ENCODE measurements at places on chromosomes 11 and 22.

- peak; percentile 88 for DNase-seq
Measured at GRCh38 chr11:3014057-3014938, 22.2 kb upstream of the NAP1L4 start.

GRCh38 chr22:36311386-36312085 lies 58.6 kb downstream of the APOL1 start:
- DNase-seq, result no peak

GRCh38 chr11:7311903-7312302 lies 60.2 kb downstream of the SYT9 start:
- no peak for DNase-seq

- DNase-seq, result no peak
Measured at GRCh38 chr11:65077451-65077850, 6.4 kb downstream of the CDCA5 start.

DNA sequence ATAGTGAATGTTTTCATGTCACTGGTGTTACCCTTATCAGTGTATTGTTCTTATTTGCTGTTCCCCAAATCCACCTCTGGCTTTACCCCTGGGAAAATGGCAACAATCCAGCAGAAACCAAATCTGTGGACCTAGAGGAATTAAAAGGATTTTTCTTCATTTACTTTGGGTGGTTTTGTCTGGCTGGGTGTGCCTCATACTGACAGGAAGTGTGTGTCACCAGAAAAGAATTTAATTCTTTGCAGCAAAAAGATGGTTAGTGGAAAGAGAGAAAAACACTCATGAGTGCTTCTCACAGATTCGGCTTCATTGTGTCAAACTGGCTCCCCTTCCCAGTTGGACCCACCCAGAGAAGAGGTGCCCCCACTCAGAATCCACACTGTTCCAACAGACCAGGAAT lies 38.9 kb downstream of the FZD4 start:
- DNase-seq, result no peak

DNA sequence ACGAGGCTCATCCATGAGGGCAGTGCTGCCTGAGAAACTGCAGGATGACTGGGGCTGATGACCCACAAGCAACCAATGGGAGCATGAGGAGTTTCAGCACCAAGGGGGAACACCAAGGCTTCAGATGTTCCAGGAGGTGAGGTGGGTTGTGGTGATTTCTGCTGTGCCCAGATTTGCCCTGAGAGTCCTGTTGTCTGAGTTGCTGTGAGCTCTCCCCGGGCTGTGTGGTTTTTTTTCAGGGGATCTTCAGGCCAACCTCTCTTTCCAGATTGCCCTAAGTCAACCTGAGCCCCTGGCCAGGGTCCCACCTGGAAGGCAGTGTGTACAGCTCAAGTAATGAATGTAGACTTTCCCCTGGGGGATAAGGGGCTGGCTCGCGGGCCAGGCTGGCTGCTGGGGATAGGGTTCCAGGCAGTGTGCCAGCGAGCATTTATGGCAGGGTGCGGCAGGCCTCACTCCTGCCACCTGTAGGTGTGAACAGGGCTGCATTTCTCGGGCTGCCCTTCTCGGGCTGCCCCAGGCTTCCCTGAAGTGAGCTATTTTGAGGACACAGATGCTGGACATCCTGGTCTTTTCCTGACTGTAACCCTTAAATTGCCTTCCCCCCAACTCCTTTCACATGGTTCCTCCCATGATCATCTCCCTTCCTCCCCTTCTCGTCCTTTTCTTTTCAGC lies 9.8 kb downstream of the SLC22A6 start:
- DNase-seq, result peak; percentile 23

DNA sequence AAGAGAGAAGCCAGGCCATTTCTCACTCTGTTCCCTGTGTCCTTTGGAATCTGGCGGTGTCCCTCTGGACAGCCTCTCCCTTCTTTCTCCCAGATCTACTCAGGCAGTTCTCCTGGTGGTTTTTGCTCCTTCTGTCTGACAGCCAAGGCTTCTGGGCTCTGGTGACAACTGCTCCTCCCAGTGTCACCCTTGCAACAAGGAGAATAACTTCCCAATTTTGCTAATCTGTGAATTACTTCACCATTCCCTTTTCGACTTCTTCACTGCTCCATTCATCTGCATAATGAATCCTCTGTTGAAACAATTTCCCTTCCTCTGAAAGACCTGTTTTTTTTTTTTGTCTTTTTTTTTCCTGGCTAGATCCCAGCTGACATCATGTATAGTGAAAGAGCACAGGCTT lies 56.3 kb upstream of the PDE3B start:
- no peak for DNase-seq

GRCh38 chr22:36244522-36245391 lies 5.4 kb upstream of the APOL2 start:
- DNase-seq, result no peak

GRCh38 chr11:77232242-77232641 lies 69.2 kb downstream of the GDPD4 start:
- no peak for DNase-seq

DNA sequence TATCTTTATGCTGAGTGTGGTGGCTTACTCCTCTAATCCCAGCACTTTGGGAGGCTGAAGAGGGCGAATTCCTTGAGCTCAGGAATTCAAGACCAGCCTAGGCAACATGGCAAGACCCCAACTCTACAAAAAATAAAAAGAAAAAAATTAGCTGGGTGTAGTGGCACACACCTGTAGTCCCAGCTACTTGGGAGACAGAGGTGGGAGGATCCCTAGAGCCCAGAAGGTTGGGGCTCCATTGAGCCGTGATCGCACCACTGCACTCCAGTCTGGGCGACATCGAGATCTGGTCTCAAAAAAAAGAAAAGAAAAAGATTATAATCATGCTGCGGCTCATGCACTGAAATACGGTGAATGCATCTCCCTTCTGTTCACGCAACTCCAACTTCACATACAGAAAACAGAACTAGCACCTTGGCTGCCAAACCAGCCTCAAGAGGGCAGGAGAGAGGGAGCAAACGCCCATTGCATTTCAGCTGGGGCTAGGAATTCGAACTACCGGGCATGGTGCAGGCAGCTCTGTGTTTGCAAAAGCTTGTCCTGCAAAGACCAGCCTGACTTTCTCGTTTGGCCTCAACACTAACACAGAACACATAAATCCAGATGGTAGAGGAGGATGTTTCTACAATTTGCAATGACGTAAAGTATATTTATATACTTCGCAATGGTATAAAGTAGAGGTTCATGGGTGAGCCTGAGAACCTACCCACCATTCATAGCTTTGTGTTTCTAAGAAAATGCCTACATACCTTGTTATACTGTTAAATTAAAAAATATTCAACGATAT lies 6.3 kb upstream of the SYNGR1 start:
- peak; percentile 59 for DNase-seq

DNA sequence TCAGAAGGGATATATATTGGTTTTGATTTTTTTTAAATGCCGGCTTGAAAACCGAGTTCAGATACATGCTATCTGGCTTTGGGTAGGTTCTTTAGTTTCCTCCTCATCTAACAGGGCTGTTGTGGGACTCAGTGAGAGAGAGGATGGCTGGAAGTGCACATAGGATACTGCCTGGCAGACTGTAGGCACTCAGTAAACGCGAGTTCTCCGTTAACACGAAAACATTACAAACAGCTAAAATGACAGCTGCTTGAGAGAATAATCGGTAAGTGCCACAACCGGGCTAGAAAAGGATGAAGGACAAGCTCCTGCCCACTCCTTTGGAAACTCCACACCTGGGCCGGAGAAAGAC lies 369 bp downstream of the XRRA1 start:
- no peak for DNase-seq

- DNase-seq, result no peak
Measured at GRCh38 chr11:23555085-23555484, 694.8 kb upstream of the CCDC179 start.

DNA sequence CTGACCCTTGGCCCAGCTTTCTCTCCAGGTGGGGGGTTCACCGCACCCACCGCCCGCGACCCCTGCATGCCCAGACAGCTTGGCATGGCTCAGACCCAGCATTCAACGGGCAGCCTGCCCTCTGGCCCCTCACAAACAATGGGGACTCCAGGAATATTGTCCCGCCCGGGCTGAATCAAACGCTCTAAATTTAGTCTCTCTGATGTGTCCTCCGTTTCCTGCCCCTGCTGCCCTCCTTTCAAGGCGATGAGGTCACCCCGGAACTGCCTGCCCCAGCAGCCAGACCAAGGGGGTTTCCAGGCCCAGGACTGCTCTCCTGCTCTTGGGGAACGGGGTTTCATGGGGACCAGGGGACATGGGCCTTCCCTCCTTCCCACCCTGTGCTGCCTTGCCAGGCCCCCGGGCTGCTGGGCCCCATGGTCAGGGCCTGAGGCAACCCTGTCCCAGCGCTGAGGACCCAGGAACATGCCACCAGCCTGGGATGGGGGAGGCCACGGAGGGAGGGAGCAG lies 10.1 kb upstream of the PDGFB start:
- DNase-seq, result no peak

DNA sequence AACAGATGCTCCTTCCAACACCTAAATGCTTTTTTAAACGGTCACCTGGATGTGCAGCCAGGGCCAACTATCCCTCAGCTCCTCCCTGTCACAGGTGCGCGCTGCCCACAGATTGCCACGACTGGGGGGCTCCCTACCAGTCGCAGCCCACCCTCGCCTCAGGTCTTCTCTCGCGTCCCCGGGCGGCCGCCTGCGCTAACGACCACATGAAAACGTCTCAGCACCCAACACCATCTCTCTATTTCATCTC lies 469 bp downstream of the ZBED5 start:
- no peak for DNase-seq

DNA sequence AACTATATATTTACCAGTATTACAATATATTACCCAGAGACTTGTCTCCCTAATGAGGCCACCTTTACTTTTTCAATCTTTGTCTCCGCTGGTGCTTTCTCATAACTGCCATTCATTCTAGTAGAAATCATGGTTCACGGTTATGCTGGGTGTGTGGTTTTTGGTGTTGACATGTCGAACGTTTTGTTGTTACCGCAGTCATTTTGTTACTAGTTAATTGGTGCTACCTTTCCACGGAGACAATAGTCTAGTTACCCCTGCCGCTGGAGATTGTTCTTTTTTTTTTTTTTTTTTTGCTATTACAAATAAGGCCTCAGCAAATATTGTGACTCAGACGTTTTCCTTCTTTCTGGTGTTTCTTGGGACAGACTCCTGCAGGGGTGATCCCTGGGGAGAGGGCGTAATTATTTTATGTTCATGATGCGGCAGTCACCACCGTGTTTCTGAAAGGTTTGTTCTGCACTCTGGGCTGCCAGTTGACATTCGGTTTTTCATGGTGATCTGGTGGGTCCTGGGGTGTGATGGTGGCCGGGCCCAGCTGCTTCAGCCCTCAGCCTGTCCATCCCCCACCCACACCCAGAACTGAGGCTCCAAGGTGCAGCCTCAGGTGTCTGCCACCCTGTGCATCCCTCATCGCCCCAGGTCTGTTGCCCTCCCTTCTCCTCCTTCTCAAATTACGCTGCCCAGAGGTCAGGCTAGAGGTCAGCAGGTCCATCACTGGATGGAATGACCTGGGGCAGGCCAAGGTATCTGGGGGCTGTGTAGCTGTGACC lies 28.6 kb downstream of the LRP5 start:
- no peak for DNase-seq

DNA sequence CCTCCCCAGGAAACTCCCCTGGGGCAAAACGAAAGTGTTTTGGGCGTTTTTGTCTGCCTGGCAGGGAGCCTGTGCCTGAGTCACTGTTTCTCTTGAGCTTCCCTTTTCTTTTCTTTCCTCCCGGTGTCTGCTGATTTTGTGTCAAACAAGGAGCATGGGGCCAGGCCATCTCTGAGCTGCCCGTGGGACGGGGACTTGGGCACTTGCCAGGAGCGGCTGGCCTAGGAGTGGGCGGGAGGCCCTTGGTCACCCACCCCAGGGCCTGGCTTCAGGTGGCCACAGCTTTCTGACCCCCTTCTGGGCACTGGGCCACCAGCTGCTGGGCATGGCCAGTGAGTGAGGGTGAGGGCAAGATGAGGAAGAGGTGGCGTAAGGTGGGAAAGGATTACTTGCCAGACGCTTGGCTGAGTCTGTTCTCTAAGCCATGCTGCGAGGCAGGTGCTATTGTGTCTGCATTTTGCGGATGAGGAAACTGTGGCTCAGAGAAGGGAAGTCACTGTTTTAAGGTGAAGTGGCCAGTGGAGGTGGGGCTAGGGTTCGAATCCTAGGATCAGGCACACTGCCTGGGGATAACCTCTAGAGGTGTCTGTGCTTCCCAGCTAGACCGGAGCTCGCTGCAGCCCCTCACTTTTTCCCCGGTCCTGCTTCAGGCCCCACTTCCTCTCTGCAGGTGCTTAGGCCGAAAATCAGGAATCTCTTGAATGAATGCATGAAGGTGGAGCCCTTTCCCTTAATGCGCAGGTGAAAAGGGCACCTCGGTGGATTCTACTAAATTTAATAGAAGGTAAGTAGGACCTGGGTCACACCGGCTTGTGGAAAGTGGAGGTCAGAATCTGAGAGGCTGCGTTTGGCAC lies 7.8 kb upstream of the NFAM1 start:
- DNase-seq, result no peak

DNA sequence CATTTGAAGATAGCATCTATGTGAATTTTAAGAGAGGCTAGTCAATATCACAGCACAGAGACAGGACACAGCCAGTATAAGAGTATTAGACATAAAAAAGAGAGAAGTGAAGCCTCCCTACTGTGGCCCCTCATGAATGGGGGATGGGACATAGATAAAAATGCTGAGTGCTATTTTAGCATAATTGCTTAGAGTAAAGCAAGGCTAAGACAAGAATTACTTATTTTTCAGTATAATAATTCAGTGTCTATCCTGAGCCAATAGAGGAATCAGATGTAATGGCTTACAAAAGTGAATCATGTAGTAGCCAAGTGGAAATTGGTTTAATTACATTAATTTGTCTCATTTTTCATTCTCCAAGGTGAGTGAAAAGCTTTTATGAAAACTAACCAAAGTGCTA lies 419.5 kb downstream of the NELL1 start:
- DNase-seq, result no peak

DNA sequence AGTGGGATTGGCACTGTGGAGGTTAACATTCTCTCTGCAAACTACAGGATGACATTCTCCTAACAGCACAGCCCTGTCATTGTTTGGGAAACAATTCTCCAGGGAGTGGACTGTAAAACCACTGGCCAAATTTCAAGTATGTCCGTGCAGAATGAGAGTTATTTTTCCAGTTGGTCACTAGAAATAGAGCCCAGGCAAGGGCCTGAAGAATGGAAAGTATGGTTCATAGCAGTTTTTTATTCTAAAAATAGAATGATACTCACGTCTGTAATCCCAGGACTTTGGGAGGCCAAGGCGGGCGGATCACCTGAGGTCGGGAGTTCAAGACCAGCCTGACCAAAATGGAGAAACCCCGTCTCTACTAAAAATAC lies 39.0 kb upstream of the CD44 start:
- no peak for DNase-seq

DNA sequence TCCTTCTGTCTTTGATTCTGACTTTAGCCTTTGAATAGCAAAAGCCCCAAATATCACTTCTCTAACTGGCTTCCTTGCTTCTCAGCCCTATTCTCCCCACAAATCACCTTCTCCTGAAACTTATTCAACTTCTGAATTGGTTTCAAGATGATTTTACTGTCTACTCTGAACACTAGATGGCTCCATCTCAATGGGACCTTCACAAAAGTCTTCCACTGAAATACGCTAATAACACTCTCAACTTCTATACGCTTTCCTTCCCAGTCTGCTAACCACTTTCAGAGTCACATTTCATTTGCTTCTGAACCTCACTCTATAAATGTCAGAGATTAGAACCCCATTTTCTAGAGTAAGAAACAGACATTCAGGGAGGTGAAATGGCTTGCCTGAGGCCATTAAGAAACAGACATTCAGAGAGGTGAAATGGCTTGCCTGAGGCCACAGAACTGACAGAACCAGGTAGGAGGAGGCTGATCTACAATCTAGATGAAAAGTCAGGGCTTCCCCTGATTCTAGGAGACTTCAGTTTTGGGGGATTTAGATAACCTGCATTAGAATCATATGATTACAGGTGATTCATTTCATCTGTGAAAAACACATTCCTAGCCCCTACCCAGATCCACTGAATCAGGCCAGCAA lies 20.6 kb downstream of the MORC2 start:
- DNase-seq, result no peak
